ENCODE measurements at places on chromosomes 1 and 21.
A peak's percentile ranks its signal among the peaks of the same experiment; 100 is the strongest.

GRCh38 chr1:218614031-218614430 is 268.9 kb downstream of the TGFB2 start:
- DNase-seq: no peak

- DNase-seq: peak; percentile 27
Measured at GRCh38 chr1:77687519-77687906, 5.1 kb upstream of the ZZZ3 start.

DNA sequence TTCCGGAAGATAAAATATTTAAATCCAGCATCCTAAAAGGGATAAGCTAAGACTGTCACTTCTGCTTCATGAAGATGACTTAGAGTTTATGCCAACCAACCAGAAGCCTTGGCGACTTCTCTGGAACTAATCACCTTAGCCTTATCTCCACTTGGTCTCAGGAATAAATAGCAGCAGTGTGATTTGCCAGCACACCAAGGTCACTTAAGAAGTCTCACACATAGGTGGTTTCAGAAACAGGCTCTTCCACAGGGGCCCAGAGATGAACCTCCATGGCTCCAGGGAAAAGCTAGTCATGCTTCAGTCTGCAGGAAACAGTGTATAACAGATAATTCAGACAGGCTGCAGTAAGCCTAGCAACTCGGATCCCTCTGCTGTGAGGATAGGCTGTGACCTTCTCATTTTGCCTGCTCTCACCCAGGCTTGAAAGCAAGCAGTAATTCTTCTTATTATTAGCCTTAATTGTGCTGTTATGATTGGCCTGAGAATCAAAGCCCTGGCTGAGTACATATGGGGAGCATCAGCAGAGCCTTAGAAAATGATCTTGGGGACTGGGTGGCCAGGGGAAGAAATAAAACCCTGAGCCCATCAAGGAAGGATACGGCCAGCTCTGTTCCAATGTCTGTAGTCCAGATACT is 84.7 kb downstream of the WLS start:
- DNase-seq: no peak

DNA sequence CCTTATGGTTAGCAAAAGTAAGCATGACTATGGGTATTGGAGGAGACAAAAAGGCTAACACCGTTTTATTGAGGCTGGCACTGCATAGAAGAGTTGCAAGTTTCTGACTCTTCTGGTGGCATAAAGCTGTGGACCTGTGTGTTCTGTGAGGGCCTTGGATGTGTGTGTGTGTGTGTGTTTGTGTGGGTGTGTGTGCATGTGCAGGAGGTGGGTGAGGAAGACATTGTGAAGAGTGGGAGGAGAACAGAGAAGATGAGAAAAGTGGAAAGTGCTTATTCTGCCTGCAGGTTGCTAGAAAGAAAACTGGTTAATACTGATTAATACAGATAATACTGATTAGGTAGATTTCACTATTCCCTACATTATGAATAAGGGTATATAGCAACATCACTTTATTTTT is 12.6 kb downstream of the SLC22A15 start:
- no peak for DNase-seq

- no peak for DNase-seq
Measured at GRCh38 chr1:230464671-230465070, 38.5 kb upstream of the PGBD5 start.

DNA sequence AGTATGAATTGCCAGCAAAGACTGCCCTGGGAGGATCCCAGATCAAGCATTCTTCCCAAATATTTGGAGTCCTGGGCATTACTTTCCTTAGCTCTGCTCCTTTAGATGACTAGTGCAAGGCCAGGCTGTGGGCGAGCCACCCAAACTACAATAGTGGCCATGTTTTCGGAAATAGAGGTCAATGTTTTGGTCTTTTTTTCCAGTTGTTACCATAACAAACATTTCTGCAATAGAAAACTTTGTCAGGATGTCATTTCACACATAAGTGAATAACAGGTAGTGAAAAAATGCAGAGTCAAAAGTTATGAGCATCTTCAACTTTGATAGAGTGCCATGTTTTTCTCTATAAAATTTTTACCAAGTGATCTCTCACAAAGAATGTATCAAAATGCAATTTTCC is 25.2 kb upstream of the OR10J4 start:
- DNase-seq: no peak

GRCh38 chr21:44845418-44846223 is 27.8 kb upstream of the SUMO3 start:
- peak; percentile 77 for DNase-seq
